ENCODE measurements at places on chromosomes 6 and 20.

- DNase-seq: no peak
Observed at GRCh38 chr20:21257192-21257591, 45.9 kb upstream of the XRN2 start.

GRCh38 chr20:7586481-7586880 is 353.8 kb downstream of the HAO1 start:
- no peak for DNase-seq

- DNase-seq: no peak
Observed at GRCh38 chr6:41434803-41435481, 99.5 kb downstream of the NCR2 start.

GRCh38 chr6:143125864-143126573 is 65.3 kb downstream of the AIG1 start:
- no peak for DNase-seq

DNA sequence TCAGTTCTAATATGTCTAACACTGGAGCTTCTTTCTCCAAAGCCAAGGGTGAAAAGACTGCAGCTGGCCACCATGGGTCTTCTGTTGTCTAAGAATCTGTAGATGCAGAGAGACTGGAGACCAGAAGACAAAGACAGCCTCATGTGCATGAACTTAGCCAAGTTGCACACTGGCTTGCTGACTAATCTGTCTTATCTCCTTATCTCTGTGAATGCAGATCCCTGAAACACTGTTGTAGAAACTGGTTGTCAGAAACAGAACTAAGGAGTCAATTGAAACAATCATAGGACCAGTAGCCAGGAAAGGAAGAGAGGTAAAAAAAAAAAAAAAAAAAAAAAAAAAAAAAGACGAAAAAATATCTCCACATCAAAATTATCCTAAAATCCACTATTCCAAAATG is 109.7 kb downstream of the BFSP1 start:
- DNase-seq: no peak
